CD4-positive, alpha-beta T cell treated with Interleukin-6 at 100 ng/mL for 8 hours (primary cell): ENCODE measurements at places on chromosomes 5 and 9.

GRCh38 chr9:90815944-90816357 is 14.3 kb downstream of the SYK start:
- DNase-seq = no peak

GRCh38 chr9:112705768-112706427 is 12.0 kb downstream of the INIP start:
- DNase-seq = no peak

- peak; percentile 51 for DNase-seq
Measured at GRCh38 chr9:92097997-92098482, 17.2 kb downstream of the SPTLC1 start.

GRCh38 chr9:107653263-107653821 is 163.8 kb upstream of the KLF4 start:
- no peak for DNase-seq
